ENCODE measurements at places on chromosomes 12 and 14.

DNA sequence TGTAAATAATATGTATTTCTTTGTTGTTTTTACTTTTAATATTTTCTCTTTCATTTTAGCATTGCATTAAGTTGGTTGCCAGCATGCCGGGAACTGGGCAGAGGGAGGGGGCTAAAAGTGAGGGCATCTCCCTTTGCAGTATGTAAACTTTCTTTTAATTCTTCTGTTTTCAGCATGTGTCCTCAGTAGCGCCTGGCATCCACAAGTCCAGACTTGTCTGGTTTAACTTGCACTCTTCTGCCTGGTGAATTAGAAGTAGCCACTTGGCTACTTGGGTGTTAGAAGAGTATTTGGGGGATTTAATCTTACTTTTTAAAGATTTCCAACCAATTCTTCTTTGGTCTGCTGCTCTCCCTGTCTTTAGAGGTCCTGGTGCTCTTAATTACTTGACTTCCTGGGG lies 117.2 kb upstream of the SCAF11 start:
- DNase-seq = no peak

DNA sequence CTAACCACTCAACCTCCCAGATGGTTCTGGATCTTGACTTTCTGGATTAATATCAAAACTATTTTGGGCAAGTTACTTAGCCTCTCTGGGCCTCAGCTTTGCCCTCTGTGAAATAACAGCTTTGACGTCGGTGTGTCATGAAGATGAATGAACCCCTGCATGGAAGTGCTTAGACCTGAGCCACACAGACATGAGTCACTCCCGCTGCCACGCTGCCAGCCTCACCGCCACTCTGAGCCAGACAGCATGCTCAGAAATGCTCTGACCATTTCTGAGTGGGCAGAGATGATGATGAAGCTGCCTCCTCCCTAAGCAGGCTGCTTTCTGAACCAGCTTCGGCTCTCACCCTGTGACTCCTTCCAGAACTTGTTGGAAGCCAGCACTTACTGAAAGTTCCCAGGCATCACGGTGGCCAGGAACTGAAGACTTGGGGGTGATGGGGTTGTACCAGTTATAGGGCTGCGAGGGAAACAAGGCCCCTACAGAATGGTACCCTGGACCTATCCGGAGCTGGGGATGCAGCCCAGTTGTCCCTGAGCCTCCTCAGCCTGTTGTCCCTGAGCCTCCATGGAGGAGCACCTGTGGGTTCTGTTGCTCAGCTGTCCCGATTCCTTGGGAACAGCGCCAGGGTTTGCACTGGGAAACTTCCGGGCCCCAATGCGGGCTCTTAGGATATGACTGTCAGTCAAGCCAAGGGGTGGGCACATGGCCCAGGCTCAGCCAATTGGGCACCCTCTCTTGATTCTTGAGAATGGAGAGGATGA lies 2.0 kb upstream of the CCDC197 start:
- DNase-seq = no peak

- no peak for DNase-seq
Observed at GRCh38 chr12:27425306-27425705, 21.2 kb upstream of the SMCO2 start.

GRCh38 chr14:58638231-58639197 lies 752 bp downstream of the DACT1 start:
- DNase-seq = peak; percentile 20

GRCh38 chr12:64293654-64294364 lies 71.7 kb upstream of the KICS2 start:
- no peak for DNase-seq

GRCh38 chr12:60209933-60210332 lies 614.1 kb downstream of the SLC16A7 start:
- DNase-seq = no peak

GRCh38 chr14:95901054-95901453 lies 24.4 kb downstream of the TUNAR start:
- no peak for DNase-seq

DNA sequence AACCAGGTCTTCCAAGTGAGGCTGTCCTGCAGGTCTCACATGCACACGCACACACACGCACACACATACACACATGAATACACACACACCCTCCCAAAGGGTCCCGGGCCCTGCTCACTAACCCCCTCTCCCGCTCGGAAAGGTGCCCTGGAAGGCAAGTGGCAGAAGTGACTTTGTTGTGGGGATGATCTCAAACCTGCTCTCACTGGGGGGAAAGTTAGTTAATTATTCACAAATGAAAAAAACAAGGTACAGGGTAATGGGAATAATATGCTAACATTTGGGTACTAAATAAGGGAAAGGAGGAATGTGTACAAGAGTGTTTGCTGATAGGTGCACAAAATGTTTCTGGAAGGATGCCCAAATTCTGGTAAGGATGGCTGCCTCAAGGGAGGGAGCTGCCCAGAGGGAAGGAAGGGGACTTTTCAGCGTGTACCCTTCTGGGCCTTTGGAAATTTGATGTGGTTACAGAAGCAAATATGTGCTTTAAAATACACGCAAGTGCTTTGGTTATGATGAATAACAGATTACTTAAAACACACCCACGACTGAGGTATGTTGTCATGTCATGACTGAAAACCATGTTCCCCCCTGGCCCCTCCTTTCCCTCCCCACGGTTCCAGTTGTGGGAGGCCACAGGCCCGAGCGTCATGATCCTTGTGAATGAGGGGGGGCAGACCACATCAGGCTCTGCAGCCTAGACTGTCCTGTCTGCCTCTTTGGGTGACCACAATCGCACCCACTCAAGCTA lies 43.3 kb upstream of the PLEKHG6 start:
- peak; percentile 20 for DNase-seq

DNA sequence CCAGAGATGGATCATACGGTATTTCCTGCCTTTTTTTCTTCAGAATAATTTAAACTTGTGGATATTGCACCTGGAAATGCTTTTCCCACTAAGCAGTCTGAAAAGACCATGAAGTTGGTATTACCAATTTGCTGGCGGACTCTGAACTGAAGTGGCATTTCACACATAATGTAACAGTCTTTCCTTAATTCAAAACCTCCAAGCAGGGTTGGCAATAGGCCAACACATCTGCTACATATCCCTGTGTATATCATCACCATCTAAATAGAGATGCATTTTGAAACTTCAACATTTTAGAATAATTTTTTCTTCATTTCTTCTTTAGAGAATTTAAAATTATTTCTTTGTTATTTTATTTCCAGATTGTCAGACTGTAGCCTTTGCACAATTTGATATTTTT lies 100.5 kb downstream of the TSPAN8 start:
- DNase-seq = no peak

DNA sequence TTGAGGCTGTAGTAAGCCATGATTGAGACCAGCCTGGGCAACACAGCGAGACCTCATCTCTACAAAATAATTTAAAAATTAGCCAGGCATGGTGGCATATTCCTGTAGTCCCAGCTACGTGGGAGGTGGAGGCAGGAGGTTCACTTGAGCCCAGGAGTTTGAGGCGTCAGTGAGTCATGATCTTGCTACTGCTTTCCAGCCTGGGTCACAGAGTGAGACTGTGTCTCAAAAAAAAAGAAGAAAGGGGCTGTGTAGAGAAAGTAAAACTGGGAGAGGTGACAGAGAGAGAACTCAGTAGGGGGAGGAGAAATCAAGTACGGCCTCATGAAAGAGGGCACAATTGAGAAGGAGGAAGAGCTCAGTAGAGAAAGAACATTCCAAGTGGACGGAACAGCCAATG lies 12.4 kb downstream of the TECPR2 start:
- no peak for DNase-seq

DNA sequence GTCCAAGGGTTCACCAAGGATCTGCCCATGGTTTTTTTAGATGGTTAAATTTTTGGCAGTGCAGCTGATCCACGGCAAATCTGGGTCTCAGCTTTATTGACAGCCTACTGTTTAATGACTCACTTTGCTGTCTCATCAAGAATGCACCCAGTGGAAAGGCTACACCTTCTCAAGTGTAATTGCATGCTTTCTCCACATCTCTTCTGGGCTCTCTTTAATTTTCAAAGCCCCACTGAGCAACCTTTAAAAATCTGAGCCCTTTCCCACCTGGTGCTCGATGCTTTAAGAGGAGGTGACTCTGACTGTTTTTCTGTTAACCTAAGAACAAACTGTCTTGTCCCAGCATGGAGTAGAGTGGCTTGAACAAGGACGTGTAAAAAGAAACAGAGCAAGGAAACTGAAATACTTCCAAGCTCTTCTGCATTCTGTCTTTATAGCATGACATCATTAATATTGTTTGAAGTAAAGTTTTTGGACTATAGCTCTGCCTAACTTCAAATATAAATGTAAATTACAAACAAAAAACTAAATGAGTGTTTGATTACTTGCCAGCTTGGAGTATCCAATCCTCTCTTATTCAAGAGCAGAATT lies 214.2 kb upstream of the KRR1 start:
- DNase-seq = no peak

GRCh38 chr14:56131865-56132833 lies 13.9 kb downstream of the PELI2 start:
- peak; percentile 81 for DNase-seq

DNA sequence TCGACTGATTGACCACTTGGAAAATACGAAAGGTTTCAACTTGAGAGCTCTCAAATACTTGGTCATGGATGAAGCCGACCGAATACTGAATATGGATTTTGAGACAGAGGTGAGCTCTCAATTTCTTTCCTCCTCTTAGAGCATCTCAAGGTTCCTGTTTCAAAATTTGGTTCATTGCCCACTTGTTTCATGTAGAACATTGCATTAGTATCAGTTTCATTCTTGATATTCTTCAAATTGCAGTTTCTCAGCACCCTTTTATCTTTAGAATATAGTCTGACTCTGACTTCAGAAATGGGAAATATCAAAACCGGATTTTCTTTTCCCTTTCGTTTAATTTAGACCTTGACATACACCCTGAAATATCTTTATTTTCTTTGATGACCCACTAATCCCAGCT lies 8.8 kb downstream of the DDX47 start:
- no peak for DNase-seq

DNA sequence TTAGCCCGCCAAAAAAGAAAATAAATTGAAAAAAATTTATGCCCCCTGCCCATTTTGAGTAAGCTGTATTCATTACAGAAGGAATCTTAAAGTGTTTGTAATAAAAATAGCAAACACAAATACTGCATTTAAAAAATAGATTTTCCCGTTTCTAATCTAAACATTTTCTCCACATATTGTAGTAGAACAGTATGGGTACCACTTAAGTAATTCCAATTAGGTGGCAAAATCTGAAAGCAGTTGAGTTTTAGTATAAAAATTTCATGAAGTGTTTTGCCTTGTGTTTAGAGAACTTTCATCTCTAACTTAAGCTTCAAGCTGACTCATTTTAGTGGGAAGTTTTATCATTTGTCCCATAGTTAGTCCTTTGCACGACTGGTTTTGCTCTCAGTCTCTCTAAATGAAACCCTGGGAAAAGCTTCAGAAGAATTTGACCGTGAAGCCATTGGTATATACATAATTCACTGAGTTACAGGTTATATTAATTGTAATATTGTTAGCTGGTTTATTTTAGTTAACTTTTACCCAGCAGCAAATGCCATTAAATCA lies 214.6 kb downstream of the ERC1 start:
- no peak for DNase-seq

- DNase-seq = no peak
Observed at GRCh38 chr12:13208533-13209435, 12.3 kb downstream of the EMP1 start.

DNA sequence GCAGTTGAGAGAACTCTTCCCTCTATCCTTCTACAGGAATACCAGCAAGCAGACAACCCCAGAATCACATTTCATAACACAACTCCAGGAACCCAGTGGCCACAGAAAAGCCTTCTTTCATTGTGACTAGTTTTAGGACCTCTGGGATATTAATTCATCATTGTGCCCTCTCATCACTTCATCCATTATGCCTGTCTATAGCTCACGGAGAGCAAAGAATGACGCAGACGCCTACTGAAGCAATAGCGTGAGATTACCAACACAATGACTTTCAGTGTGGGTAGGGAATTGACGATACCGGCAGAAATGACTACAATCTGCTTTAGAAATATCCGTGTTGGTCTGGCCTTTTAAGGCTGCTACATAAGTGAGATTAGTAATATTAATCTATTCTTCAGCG lies 158.1 kb upstream of the FOXG1 start:
- no peak for DNase-seq

DNA sequence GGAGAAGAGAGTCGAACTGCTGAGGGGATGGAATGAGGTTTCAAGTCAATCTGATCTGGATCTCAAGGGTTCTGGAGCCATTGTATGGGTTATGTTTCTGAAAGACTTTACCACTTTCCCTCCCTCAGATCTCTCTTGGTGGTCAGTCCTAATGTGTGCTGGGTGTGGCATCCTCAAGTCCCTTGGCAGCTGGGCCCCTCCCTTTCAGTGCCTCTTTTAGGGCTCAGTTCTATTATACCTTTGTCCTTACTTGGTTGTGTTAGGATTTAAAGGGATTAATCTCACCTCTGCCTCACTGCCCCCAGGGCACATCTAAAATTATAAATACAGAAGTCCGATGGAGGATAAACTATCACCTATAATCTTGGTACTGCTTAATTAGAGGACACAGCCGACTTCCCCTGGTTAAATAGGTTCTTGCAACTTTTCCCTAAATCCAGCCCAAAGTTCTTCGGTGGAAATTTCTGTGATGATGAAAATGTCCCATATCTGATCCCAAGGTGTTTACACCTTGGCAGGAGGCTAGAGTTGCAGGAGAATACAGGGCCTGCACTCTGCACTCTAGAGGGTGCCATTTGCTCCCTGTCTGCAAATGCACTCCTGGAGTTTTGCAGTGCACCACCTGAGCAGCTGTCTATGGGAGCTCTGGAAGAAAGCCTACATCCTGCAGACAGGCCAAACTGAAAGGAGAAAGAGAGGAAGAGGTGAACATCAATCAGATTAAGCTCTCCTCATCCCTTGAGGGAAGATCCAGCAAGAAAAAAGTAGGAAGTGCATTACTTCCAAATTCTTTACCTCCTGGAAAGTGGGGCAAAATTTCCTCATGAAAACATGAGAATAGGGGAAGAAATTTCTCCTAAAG lies 106.8 kb downstream of the NUAK1 start:
- no peak for DNase-seq

GRCh38 chr14:95663226-95663797 lies 22.9 kb upstream of the TCL1B start:
- DNase-seq = no peak

DNA sequence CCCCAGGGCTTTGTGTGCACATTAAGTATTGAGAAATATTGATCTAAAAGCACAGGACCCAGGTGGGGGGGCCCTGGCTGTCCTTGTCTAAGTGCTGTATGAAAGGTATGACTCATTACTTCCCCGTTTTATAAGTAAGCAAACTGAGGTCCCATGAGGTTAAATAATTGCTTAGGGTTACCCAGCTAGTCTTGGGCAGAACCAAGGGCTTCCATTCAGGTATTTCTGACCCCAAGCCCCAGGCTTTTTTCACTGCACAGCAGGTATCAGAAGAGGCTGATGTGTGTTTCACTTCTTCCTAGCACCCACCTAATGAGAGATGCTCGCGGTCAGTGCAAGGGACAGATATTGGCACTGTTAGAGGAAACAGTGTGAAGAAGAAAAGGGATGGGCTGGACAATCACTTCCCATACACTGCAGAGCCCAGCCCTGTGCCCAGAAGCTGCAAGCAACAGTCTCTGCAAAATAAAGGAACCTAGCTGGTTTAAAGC lies 4.7 kb upstream of the TC2N start:
- DNase-seq = no peak
